ENCODE measurements at places on chromosomes 7 and 10.

GRCh38 chr7:40643664-40644063 is 508.9 kb downstream of the SUGCT start:
- no peak for DNase-seq

DNA sequence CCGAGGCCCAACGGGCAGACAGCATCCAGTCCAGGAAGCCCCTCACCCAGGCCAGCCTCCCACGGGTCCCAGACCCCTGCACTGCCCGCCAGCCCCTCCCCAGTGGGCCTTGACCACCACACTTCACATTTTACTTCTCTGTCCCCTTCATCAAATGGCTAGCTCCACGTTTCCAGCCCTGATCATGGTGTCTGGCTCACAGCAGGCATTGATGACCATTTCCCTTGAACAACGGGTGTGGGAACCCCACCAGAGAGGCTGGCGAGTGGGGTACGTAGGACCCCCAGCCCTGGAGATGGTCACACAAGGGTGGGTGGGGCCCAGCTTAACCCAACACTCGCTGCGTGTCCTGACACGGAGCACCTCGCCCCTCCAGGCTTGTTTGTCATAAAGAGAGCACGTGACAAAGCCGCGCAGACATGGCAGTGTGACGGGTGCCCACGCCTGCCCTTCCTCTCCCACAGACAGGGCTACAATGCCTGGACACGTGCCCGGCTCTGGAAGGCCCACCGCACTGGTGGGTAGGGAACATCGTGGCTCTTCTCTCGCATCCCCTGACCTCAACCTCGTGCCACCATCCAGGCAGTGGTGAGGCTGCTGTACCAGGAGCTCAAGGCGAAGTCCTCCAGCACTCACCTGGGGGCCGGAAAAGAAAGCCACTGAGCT is 267.7 kb downstream of the MAD1L1 start:
- DNase-seq: no peak

GRCh38 chr7:6022707-6023106 is 8.5 kb upstream of the ANKRD61 start:
- DNase-seq: no peak

- DNase-seq: no peak
These were observed 2.2 kb upstream of the STRIP2 start for GRCh38 chr7:129431911-129432643.

- no peak for DNase-seq
These were observed 21.0 kb upstream of the C10orf90 start for GRCh38 chr10:126691456-126691855.
